ENCODE measurements at places on chromosomes 3 and 15. TPM values are rescaled to one million over a fixed set of nuclear protein-coding genes. Genes with fewer than 3 reads are reported as not detected.

The FGD5 gene
- total RNA-seq, result 0.14 TPM

The TF gene
- total RNA-seq, result 0.28 TPM

The SNX22 gene
- 0.18 TPM for total RNA-seq

The PTH1R gene
- 0.28 TPM for total RNA-seq

The RARRES1 gene
- 166 TPM for total RNA-seq

The AMIGO3 gene
- total RNA-seq, result not detected

The IDH2 gene
- 75.5 TPM for total RNA-seq

The AADACL2 gene
- not detected for total RNA-seq

The GPR171 gene
- not detected for total RNA-seq

The CCNB2 gene
- total RNA-seq, result 9.0 TPM

The TMC3 gene
- total RNA-seq, result not detected

The CYP1A1 gene
- 0.71 TPM for total RNA-seq

The NRG4 gene
- total RNA-seq, result not detected

The CLDN16 gene
- total RNA-seq, result under 0.01 TPM

The STRIT1 gene
- total RNA-seq, result not detected

The TGFBR2 gene
- 179 TPM for total RNA-seq

The UBA5 gene
- 41.0 TPM for total RNA-seq

The GOLGA6A gene
- total RNA-seq, result not detected

The SNURF gene
- 51.8 TPM for total RNA-seq

The PPP4R2 gene
- total RNA-seq, result 79.2 TPM

The SETMAR gene
- 8.8 TPM for total RNA-seq

The TRAIP gene
- 1.4 TPM for total RNA-seq
